ENCODE measurements at places on chromosomes 6 and 20.
A peak's percentile ranks its signal among the peaks of the same experiment; 100 is the strongest.

DNA sequence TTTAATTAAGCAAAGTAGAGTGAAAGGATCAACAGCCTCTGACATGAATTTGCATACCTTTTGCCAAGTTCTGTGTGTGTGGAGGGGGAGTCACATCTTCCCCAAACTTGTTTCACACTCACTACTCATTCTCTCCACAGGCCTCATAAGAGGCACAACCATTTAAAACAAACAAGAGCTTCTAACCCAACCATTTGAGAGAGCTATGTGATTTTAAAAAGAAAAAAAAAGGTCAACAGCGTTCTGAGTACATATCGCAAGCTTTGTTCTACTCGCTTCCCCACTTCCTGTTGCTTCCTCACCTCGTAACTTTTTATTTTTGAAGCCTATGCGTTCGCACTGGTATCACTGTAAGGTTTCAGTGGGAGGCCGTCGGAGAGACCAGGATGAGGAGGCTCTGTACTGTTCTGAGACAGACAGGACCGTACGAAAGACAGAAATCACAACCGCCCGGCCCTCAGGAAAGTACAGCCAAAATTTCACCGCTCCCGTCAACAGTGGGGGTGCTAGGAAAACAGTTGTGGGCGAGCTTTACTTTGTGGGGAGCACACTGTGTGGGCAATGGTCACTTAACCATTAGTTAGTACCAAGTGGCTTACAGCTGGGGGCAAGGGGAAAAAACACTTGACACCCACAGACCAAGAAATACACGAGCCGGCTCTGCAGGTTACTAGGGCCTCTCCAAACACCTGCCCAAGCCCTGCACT, 61.3 kb downstream of the TRERF1 start:
- no peak for DNase-seq

GRCh38 chr6:67300430-67301040, 1334.5 kb upstream of the ADGRB3 start:
- no peak for DNase-seq

DNA sequence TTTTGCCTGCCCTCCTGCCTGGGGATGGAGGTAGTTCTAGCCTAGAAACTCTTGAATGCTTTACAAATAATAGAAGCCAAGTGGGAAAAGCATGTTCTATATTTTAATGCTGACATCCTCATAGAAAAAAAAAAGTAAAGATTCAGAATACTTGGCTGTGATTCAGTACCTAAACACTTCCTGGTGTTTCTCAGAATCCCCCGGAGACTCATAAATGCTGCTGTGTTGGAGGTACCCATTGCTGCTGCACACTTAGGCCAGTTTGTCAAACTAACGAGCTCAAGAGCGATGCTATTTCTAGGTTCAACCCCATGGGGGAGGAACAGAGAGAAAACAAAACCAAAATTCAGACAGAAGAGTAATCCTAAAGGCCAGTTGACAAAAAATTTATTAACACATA, 38.8 kb upstream of the ZFP64 start:
- DNase-seq: no peak

DNA sequence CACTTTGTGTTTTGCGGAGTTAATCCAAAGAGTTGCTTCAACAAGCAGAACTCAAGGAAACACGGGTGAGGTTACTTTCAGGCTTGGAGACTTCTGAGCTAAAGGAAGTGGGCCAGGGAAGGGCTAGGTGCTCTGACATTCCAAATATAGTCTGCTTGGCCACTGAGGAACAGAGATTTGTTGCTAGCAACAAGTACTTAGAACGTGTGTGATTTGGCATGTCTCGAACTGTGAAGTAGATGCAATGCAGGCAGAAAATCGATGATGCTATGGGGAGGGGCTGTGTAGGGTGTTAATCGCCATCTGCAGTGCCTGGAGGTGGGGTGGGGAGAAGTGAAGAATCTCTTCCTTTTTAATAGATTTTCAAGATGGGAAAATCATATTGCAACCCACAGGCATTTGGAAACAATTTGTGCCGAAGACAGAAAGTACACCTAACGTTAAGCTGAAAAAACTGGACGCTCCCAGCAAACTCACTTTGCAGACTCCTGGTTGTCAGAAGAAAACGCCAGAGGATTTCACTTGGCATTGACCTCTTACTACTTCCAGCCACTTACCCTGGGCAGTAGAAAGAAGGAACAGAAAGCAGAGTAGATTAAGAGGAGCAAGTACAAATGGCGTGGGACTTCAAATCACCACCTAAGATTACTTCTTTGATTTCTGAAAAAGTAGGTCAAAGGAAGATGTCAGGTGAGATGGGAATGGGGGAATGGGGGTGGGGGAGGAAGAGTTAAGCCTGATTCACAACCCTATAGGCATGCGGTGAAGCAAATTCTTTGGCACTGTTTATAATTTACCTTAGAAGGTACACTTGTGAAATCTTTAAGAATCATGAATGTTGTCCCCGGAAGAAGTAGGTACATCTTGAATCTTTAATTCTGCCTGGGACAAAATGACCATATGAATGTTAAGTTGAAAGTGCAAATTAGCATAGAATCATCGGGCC, 314.1 kb downstream of the CD83 start:
- DNase-seq: no peak

- peak; percentile 55 for DNase-seq
Observed at GRCh38 chr6:131995917-131996316, 44.7 kb upstream of the CCN2 start.

- no peak for DNase-seq
Observed at GRCh38 chr6:162679681-162680080, 47.9 kb downstream of the PRKN start.

- no peak for DNase-seq
Observed at GRCh38 chr6:66344796-66345195, 637.8 kb upstream of the EYS start.

DNA sequence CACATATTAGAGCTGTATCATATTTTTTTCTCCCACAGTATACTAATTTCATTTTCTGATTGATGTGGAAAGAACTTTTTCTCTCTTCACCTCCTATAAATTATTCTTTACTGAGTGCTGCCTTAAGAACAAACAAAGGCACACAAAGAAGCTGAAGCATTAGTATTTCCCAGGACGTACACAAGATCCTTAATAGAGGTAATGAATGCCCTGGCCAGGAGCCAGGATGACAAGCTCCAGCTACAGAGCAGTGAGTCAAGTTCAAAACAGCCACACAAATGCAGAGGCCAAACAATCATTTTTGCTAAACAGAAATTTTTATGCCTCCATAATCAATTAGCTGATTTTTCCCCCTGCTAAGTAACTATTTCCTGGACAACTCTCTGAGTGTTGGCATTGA, 639.6 kb downstream of the EPHA7 start:
- DNase-seq: peak; percentile 8

DNA sequence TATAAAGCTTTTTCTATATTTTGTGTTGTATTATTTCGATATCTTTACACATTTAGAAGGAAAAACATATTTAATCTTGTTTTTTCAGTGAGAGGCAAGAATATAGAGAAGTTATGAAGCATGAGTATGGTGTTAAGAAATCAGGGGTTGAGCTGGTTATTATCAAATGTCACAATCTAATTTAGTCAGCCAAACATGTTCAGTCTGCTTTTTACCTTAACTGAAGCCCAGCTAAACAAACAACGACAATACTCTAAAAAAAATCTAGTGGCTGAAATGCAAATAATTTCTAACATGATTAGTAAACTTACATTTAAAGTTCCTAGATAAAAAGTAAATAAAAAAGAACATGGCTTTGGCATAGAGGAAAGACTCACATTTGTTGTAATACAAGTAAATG, 433.8 kb upstream of the NRSN1 start:
- no peak for DNase-seq

- DNase-seq: no peak
Observed at GRCh38 chr20:16363506-16364319, 209.5 kb downstream of the KIF16B start.

DNA sequence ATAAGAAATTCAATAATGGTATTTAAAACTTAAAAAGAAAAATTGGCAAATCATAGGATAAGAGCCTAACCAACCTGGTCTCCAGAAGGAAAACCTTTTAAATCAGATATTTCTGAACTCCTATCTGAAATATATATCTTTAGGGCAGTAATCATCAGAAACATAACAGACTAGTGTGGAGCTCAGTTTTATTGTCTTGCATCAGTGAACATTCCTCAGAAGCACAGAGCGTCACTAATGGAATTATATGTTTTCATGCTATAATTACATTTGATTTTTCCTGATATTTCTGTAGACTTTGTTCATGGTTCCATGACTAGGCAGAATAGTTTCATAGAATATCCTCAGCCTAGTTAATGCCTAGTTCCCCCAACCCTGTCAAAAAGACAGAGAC, 262.2 kb downstream of the EYA4 start:
- no peak for DNase-seq

GRCh38 chr20:22568872-22569344, 15.5 kb downstream of the FOXA2 start:
- no peak for DNase-seq

DNA sequence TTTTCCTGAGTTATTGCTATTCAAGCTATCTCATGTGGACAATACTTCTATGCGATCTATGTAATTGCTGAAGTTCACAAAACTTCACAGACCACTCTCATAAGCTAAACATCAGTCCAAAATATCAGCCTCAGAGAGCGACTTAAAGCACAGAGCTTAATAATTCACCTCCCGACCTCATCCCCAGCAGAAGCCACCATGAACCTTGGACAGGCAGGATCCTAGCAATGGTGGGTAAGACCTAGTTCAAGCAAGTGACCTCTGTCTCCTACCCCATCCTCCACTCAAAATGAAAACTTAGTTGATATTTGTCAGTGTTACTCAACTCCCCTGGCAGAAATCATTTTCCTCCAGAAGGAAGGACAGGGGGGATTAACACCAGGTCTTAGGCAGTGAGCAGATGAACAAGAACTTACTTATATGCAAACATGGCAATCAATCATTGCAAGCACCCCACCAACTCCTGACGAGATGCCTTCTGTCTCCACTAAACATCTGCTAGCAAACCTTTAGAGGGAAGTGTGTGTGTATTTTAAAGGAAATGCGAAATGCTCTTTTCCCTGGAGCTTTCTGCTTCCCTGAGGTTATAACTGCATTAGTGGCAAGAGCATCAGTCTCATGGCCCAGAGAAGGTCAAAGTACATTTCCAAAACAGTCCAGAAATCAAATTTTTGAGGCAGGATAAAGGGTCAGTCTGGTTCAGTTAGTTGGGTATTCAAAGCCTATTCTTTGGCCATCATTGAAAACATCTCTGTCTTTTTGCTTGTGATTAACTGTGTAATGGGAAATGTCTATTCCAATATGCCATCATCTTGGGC, 90.0 kb downstream of the SLC22A23 start:
- no peak for DNase-seq

- DNase-seq: no peak
Observed at GRCh38 chr20:62174870-62175624, 7.8 kb upstream of the MTG2 start.

DNA sequence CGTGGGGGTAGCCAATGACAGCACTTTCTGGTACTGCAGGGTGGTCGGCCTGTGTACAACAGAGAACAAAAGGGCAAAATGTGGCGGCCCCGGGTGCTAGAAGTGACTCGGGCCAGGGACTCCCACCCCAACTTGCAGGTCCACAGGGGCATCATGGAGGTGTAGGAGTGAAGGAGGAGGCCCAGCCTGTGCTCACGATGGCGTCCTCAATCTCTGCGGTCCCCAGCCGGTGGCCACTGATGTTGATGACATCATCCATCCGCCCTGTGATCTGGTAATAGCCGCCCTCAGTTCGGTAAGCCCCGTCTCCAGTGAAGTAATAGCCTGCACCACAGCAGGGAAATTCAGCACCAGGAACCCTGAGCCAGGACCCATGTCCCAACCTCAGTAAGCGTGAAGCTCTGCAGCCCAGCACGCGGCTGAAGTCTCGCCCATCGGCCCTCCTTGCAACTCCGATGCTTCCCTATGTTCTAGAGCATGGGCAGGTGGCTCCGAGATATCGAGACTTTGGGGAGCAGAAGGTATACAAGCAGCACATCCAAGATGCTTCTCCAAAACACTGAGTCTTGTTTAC, 20.2 kb upstream of the APMAP start:
- DNase-seq: no peak

GRCh38 chr20:18314786-18315406, 26.6 kb downstream of the ZNF133 start:
- DNase-seq: peak; percentile 8

GRCh38 chr20:44993343-44993742, 27.0 kb downstream of the STK4 start:
- no peak for DNase-seq

DNA sequence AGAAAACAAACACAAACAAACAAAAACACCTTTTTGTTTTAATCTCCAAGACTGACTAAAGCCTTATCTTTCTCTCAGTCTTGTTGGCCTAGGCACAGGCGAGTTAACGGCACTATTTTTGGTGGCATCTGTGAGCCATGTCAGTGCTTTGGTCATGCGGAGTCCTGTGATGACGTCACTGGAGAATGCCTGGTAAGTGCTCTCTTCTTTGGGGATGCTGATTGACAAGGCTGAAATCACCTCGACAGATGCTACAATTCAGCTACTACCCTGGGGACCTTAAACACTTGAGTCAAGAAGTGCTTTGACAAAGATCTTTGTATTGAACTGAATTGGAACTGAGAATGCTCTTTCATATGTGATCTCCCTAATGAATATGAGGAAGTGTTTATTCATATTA, 384.1 kb downstream of the LAMA2 start:
- no peak for DNase-seq

- DNase-seq: no peak
Observed at GRCh38 chr6:133083248-133083967, 157.7 kb upstream of the EYA4 start.

GRCh38 chr6:157961832-157962575, 19.7 kb upstream of the SYNJ2 start:
- no peak for DNase-seq

GRCh38 chr6:45012687-45013086, 315.4 kb upstream of the RUNX2 start:
- DNase-seq: no peak

GRCh38 chr20:23163562-23163961, 77.4 kb upstream of the CD93 start:
- no peak for DNase-seq

DNA sequence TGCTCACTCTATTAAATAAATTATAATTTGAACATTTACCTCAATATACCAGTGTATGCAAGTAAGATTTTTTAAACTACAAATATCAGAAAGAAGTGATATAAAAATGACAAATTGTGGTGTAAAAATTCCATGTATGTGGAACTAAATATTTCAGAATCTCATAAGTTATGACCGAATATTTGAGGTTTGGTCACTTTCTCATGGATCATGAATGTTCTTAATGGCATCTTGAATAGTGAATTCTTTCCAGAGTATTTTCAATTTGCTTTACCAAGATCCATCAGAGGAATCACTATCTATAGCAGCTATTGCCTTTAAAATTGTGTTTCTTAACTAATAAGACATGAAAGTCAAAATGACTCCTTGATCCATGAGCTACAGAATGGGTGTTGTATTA, 950.6 kb downstream of the TBC1D32 start:
- DNase-seq: no peak

DNA sequence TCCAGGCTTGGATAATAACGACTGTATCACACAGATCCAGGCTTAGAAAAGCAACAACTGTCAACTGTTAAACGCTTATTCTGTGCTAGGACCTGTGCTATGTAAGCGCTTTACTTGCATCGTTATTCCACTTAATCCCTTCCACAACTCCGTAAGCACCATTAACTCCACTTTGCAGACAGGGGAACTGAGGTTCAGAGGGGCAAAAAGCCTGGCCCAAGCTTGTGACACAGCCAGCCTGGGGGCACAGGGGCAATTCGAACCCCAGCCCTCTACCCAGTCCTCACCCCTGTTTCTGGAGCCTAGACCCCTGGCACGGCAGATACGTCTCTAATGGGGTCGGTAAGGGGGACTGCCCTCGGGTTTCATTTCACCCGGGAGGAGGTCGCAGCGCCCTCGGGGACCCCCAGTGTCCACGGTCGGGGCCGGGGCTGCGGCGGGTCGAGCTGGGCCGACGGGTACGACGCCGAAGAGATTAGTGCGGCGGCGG, 411 bp downstream of the DSN1 start:
- DNase-seq: no peak
